ENCODE measurements at places on chromosomes 3 and 15.

DNA sequence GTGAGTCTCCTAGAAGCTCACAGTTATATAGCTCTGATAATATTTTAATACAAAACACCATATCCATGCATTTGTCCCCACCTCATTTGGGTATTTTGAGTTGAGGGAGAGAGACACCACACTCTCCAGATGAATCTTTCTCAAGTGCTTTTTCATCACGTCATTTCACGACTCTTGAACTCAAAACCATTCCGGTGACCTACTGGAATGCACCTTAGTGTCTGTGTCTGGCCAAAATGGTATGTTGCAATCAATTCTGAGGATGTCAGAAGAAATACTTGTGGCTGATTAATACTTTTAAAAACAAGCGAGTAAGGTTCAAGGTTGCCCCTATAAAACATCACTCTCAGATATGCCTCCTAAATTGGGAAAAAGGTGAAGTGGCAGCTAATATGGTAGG lies 352.6 kb upstream of the ICE2 start:
- DNase-seq: no peak

GRCh38 chr15:77742570-77742969 lies 109.9 kb upstream of the LINGO1 start:
- no peak for DNase-seq

DNA sequence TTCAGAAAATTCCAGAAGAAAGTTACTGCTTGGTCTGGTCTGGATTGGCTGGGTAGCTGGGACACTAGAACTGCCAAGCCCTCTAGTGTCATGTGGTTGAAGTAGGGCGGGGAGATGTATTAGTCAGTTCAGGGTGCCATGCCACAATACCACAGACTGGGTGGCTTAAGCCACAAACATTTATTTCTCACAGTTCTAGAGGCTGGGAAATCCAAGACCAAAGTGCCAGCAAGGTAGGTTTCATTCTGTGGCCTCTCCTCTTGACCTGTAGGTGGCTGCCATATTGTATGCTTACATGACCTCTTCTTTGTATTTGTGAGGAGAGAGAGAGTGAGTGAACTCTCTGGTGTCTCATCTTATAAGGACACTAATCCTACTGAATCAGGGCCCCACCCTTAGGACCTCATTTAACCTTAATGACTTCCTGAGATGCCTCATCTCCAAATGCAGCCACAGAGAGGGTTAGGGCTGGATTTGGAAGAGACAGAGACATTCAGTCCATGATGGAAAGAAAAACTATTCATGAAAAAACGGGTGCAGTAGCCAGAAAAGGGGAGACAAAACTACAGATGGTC lies 18.1 kb upstream of the ZSCAN2 start:
- DNase-seq: no peak

DNA sequence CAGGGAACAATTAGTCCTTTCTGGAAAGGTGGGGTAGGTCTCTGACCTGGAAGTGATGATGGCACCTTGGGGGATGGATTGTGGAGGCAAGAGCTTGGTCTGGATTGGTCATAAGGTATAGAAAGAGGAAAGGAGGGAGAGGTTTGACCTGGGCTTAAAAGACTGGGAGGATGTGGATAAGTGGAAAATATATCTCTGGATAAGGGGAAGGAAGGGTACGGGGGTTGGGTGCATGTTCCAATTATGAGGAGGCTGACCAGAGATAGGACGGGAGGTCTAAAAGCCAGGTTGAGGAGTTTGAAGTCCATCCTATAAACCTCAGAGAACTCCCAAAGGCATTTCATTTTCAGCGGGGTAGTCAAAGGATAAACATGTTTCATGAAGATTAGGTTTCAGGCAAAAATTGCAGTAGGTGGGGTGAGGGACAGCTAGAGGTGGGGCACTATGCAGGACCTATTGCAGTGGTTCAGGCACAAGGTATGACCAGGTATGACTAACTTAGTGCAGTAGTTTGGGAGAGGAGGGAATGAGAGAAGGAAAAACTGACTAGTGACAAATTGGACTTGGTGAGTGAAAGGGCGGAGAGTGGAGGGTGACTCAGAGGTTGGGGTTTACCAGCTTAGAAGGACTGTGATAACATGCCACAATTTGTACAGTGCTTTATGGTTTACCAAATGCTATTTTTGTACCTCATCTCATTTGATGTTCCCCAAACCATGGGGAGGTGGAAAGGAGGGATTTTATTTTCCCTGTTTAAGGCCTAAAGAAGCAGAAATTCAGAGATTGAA lies 10.7 kb downstream of the PDE8A start:
- no peak for DNase-seq

GRCh38 chr3:50816894-50817293 lies 142.2 kb downstream of the DOCK3 start:
- DNase-seq: no peak

GRCh38 chr3:115208066-115208750 lies 61.1 kb upstream of the ZBTB20 start:
- no peak for DNase-seq

GRCh38 chr3:86257955-86258641 lies 732.9 kb downstream of the VGLL3 start:
- DNase-seq: no peak
